ENCODE measurements at places on chromosomes 6 and 20.

DNA sequence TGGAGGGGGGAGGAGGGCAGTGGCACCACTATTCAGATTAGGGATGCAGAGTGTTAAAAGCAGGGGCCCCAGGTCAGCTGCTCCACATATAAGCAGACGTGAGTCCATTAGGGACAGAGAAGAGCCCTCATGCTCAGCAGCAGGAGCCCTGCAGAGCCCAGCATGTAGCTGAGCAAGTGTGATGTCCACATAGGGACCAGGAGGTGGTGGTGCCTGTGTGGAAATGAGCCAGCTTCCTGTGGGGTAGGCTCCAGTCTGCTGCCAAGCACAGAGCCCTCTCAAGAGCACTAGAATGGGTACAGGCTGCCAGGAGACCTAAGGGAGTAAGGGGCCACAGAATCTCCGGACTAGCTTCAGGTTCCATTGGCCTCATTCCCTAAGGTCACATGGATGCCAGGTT, 57.9 kb upstream of the MLN start:
- no peak for DNase-seq

DNA sequence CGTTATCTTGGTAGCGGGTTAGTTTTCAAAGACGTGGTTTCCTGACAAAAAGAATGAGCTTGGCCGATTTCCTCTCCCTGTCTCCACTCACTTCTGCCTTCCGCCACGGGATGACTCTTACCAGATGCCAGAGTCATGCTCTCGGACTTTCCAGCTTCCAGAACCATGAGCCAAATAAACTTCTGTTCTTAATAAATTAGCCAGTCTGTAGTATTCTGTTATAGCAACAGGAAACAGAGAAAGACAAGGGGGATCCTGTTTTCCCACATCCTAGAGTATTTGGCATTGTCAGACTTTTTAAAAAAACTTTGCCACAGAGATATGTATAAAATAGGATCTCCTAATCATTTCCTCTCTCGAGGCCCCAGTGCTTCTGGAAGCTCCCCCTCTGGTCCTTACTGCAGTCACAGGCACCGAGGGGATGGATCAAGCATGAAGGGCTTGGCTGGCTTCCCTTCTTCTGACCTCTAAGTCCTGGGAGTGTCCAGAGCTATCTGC, 84.9 kb upstream of the NAA20 start:
- no peak for DNase-seq

DNA sequence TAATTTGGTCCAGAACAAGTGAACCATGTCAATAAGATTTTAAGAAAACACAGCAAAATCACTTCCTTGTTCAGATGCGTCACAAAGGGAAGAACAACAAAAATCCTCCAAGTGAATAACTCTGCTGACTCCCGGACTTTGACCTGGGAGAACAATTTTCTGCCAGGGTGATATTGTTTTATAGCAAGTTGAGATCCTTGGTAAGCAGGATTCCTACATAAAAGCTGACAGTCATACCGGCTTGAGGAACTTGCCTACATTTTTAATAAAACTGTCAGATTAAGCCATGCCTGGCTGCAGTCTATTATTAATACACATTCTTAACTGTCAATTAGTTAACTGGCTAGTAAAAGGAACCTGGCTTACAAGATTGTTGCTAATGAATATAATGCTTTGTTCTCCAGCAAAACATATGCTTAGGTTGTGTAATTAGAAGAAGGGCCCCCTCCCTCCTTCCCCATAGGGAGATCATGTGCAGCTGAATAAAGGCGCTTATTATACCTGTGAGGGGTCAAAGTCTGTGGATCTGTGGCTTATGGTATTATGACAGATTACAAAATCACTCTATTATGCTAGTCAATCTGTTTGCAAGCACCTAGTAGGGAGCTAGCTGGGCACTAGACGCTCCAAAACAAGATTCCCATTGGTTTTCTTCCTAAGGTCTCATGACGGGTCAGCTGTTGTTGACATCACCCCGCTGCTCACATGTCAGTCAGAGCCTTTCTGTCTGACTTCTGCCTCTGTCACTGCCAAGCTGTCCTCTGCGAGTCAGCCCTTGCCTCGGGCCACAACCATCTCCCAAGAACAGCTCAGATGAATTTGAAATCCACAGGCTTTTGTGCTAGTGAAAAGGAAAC, 44.6 kb upstream of the SEC63 start:
- no peak for DNase-seq

DNA sequence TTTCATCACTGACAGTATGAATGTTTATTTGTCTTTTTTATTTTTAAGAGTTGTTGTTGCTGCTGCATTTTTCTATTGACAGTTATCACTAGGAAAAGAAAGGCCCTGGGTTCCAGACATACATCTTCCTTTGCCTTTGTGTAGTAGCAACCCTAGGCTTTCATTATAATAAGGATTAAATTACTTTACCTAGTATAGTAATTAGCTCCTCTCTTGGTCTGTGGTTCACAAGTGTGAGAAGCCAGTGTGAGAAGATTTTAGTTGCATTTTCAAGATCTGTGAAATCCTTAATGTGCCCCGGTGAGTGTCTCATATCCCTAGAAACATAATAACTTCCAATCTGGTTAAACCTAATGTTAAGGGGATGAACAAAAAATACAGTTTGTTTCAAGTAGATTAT, 799.3 kb upstream of the MAP3K7 start:
- no peak for DNase-seq

DNA sequence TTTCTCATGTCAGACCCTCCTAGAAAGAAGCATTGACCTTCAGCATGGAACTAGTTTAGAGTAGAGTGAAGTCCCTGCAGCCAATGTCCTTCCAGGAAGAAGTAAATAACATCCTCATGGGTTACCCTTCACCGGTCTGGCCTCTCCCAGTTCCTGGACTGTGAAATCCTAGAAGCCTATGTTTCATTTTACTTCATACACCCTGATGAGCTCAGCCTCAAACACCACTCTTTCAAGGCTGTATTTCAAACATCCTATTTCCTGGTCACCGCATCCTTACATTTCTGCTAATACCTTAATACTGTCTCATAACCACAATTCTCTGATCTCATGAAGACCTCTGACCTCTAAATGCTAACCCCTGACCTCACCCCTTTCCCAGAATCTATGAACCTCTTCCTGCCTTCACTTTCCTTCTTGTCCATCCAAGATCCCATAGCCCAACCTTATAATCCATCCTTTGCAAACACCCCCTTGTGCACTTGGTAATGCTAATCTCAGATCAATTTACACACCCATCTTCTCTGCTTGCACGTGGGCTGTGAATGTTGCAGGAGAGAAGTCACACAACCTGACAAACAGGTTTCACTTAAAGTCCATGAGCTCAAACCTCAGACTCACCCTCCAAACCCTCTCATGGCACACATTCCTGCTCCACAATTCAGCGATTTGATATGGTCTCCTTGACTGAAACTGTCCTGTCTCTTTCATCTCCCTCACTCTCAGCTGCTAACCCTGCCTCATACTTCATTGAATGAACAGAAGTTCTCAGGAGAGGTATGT, 30.2 kb downstream of the SLC2A10 start:
- DNase-seq = no peak

DNA sequence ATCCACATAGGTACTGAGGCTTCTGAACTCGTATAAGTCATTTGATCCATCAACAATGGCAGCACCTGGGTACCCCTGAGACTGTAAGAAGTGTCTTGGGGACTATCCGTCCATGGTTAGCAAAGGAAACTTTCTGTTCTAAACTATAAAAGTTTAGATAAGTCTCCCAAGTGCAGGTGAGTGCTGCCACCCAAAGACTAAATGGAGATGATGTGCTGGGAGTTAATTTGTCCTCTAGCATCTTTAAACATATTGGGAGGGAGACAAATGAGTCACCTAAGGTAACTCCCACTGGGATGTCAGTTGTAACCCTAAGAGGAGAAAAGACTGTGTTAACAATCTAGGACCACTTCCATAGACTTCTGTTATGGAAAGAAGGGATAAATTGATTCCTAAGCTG, 6.2 kb downstream of the BEND6 start:
- no peak for DNase-seq

GRCh38 chr6:144062786-144063185, 32.6 kb downstream of the SF3B5 start:
- DNase-seq = no peak

- no peak for DNase-seq
Measured at GRCh38 chr6:107841275-107841670, 17.2 kb upstream of the SCML4 start.

- DNase-seq = no peak
Measured at GRCh38 chr6:111776236-111777221, 96.7 kb downstream of the FYN start.

All from activated naive CD4-positive, alpha-beta T cell (primary cell).